Stomach (tissue), 19 donors: ENCODE measurements at places on chromosomes 2 and 18. TPM values are rescaled to one million over a fixed set of nuclear protein-coding genes. Genes with fewer than 3 reads are reported as not detected.

GRCh38 chr18:58761970-58762780 is 90.9 kb downstream of the MALT1 start:
- no peaks in the 10 kb centered on the region for H3K36me3 ChIP-seq
- DNase-seq: no peak
- peaks cover 7% of the 10 kb centered on the region for H3K4me1 ChIP-seq
- H3K27ac ChIP-seq: no peak overlapping the region

DNA sequence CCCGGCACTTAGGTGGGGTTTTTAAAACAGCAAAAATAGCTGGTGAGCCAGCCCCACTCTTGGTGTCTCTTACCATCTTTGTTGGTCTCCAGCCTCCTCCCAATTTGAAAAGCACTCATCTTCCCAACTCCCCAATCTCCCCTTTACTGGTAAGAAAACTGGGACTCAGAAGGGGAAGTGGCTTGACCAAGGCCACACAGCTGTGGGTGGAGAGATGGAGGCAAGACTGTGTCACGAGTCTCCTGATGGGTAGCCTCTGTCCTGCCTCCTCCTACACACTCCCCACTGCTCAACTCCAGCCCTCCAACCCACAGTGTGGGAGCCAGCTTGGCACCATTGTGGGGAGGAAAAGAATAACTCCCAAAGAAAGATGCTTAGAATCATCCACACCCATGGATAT is 140.4 kb downstream of the SMAD2 start:
- no peak overlapping the region for H3K4me3 ChIP-seq
- H3K27ac ChIP-seq: no peak overlapping the region
- DNase-seq: no peak
- H3K36me3 ChIP-seq: no peaks in the 10 kb centered on the region
- no peaks in the 10 kb centered on the region for H3K4me1 ChIP-seq

GRCh38 chr2:205495819-205496218 is 186.5 kb upstream of the NRP2 start:
- H3K36me3 ChIP-seq: peaks cover 10% of the 10 kb centered on the region
- no peaks in the 10 kb centered on the region for H3K27me3 ChIP-seq
- no peaks in the 10 kb centered on the region for H3K4me1 ChIP-seq
- no peak overlapping the region for H3K4me3 ChIP-seq

The PLCL1 gene
- 2.2 TPM for total RNA-seq

GRCh38 chr2:160816916-160817499 is 323.4 kb upstream of the RBMS1 start:
- no peak for DNase-seq
- H3K4me3 ChIP-seq: no peak overlapping the region
- no peak overlapping the region for H3K27ac ChIP-seq
- H3K4me1 ChIP-seq: no peaks in the 10 kb centered on the region

The SERPINB7 gene
- total RNA-seq: not detected

The ITGB1BP1 gene
- total RNA-seq: 35.6 TPM

DNA sequence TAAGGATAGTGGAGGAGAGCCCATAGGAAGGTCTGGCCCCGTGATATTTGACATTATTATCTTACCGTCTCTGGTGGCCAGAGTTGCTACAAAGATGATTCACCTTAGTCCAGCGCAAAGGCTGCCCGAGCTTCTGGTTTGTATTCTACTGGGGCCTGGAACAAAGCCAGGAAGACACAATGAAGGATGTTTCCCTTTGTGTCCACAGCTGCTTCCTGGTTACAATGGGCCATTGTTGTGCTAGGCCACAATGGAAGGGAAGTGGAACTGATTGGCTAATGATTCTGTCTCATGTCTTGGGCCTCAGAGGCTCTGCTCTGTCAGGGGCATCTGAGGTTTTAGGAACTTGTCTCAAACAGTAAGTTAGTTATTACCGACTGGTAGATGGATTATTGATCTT is 132.2 kb downstream of the TDRD15 start:
- no peaks in the 10 kb centered on the region for H3K36me3 ChIP-seq
- no peak overlapping the region for H3K4me3 ChIP-seq
- DNase-seq: no peak
- no peaks in the 10 kb centered on the region for H3K4me1 ChIP-seq

GRCh38 chr2:173171321-173171720 is 95.7 kb downstream of the MAP3K20 start:
- H3K4me3 ChIP-seq: no peak overlapping the region
- H3K27ac ChIP-seq: no peak overlapping the region
- peaks cover 38% of the 10 kb centered on the region for H3K4me1 ChIP-seq
- no peaks in the 10 kb centered on the region for H3K36me3 ChIP-seq
- DNase-seq: no peak

GRCh38 chr2:233351423-233351822 is 2.9 kb upstream of the DGKD start:
- no peaks in the 10 kb centered on the region for H3K27me3 ChIP-seq
- H3K4me3 ChIP-seq: no peak overlapping the region
- H3K36me3 ChIP-seq: no peaks in the 10 kb centered on the region
- H3K4me1 ChIP-seq: peaks cover 44% of the 10 kb centered on the region

The CD207 gene
- total RNA-seq: not detected

GRCh38 chr2:193240752-193241151 is 1046.0 kb upstream of the TMEFF2 start:
- H3K4me1 ChIP-seq: no peaks in the 10 kb centered on the region
- H3K36me3 ChIP-seq: no peaks in the 10 kb centered on the region
- H3K4me3 ChIP-seq: no peak overlapping the region
- DNase-seq: peak; percentile 1
- no peak overlapping the region for H3K27ac ChIP-seq
